Fibroblast of the conjunctiva (primary cell): ENCODE measurements at places on chromosomes 6 and 20.

- DNase-seq = no peak
Measured at GRCh38 chr6:51152594-51152993, 333.9 kb downstream of the TFAP2B start.

- DNase-seq = no peak
Measured at GRCh38 chr20:42258564-42259302, 640.6 kb upstream of the CHD6 start.

DNA sequence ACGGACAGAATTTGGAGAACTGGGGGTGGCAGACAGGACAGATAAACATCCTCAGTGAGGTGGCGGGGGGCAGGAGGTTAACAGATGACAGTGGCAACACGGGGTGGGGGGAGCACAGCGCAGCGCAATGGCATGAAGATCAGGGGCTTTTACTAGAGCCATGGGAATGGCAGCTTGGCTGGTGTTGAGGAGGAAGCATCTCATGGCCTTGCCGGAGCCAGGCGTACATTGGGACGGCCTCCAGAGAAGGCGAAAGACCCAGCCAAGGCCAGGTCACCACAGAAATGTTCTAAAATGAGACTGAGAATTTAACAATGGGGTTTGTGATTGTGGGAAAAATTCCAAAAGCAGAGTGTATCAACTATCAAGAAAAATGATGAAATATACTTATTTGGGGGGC is 173.0 kb downstream of the PRKN start:
- DNase-seq = no peak

- no peak for DNase-seq
Measured at GRCh38 chr6:31710523-31711219, 4.0 kb downstream of the LY6G6F start.

- DNase-seq = no peak
Measured at GRCh38 chr6:32131439-32131948, 1.4 kb upstream of the FKBPL start.

GRCh38 chr6:78570044-78570443 is 297.3 kb upstream of the IRAK1BP1 start:
- no peak for DNase-seq

DNA sequence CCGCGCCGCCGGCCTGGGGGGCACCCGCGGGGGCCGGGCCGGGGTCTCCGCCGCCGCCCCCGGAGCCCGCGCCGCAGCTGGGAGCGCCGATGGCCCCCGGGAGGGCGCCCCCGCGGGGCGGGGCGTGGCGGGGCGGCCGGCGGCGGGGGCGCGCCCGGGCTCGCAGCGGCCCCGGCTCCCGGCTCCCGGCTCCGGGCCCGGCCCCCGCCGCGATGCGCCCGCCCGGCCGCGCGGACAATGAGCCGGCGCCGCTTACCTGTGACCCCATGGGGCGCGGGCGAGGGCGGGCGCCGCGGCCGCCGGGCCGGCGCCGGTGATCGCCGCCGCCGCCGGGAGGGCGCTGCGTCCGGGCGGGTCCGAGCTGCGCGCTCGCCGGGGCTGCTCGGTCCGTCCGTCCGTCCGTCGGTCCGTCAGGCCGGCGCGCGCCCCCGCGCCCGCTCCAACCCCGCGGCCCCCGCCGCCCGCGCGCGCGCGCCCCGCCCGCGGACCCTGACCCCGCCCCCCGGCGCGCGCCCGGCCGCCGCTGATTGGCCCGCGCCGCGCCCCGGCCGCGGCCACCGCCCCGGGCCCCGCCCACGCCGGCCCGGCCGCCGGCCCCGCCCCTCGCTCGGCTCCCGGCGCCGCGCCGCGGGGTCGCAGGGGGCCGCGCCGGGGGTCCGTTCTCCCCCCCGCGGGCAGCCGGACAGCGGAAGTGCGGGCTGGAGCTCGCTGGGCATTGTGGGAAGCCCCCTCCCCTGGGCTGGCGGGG is at the start of gene ZBTB46:
TSS of gene ZBTB46 (minus strand) at position 424 of the 748 bp plus-strand sequence. CDS start 40,507 bp downstream, outside the sequence.
- DNase-seq = no peak

DNA sequence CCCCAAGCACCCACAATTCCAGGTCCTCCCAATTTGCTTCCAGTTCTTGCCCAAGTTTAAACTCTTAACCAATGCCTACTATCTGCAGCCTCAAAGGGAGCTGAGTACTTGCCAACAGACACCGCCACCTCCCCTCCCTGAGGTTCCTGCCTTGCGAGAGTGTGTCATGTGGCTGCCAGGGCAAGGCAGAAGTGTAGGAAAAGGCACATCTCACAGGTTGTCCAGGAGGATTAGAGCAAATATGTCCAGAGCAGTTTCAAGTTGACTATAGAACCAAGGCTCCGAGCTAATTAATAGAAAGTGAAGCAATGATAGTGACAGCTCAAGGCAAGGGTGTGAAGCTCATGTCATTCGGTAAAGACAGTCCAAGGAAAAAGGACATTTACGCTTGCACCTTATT is 127.8 kb downstream of the ATXN1 start:
- DNase-seq = no peak

DNA sequence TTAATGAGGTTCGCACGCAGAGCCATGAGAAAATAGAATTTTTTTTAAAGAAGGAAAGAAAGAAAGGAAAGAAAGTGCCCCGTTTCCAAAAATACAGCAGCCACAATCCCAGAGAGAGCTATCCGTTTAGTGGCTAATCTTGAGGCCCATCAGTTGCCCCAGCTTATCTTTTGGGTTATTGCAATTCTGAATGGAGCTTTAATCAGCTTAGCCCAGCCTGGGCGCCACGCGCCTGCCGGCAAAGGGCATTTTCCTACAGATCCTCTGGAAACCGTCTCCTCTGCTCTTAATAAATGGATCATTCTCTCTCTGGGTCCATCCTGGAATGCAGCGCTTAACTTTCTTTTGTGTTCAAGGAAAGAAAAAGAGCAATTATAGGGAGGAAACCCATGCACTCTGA is 413.3 kb downstream of the MAFB start:
- DNase-seq = no peak

DNA sequence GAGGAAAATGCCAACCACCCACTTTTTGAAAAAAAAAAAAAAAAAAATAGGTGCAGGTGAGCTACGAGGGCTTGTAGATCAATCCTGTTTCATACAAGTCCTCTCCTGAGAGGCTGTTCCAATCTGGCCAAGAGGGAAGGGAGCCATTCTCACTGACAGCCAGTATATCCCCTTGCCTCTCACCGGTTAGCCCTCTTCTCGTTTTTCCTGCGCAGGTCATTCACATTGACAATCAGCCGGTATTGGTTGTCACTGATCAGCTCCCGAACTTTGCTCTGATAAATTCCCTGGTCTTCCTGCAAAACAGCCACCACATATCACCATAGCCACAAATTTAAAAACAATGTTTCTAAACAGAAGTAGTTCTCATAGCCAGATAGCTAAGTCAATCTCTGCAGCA is 1.4 kb downstream of the MCM3 start:
- DNase-seq = no peak

- no peak for DNase-seq
Measured at GRCh38 chr6:64220801-64221200, 585.2 kb downstream of the PHF3 start.

GRCh38 chr6:24145690-24146131 is 19.7 kb downstream of the NRSN1 start:
- DNase-seq = no peak

DNA sequence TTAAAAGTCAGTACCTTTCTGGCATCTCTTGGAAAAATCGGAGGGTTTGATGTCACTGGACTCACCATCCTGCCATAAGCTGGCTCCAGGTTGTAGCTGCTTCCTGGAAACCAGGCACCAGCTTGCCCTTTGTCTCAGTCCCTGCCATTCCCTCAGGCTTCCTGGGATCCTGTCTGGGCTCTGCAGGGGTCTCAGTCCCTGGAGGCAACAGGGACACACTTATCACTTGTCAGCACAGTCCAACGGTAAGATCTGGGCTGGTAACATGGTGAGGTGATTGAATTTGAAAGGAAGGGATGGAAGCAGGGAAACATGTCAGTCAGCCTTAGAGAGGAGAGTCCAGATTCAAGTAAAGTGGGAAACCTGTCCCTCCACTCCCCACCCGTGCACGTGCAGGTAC is 147.6 kb upstream of the ECI2 start:
- DNase-seq = no peak

GRCh38 chr6:140366991-140367390 is 992.5 kb upstream of the CITED2 start:
- no peak for DNase-seq

- no peak for DNase-seq
Measured at GRCh38 chr20:655726-656624, 3.0 kb upstream of the SRXN1 start.

DNA sequence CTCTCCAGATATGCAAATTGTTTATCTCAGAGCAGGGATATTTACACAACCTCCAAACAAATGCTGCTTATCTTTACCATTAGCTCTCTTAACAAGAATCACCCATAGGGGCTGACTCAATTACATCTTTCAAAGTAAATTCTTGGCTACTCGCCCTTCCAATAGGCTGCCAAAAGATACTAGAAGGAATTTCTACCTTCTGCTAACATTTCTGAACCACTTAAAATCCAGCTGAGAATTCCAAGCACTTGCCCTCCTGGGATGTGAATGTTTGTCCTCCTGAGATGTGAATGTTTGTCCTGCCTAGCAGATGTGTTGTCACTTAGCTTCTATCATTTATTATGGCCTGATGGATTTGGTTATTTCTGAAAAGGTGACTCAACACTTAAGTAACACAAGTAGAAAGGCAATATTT is 388.0 kb downstream of the GJA1 start:
- no peak for DNase-seq

DNA sequence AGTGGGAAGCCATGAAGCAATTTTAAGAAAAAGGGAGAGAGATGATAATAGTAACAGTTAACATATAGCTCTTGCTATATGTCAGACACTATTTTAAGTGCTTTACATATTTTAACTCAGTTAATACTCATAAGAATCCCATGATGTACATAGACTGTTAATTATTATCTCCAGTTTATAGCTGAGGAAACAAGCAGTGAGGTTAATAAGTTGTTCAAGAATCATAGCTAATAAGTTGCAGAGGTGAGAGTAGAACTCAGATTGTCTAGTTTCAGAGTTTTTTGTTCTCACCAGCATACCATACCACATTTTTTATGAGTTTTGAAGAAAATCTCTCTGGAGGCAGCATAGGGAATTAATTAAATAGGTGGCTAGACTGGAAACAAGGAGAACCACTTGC is 144.6 kb upstream of the MMS22L start:
- DNase-seq = no peak

DNA sequence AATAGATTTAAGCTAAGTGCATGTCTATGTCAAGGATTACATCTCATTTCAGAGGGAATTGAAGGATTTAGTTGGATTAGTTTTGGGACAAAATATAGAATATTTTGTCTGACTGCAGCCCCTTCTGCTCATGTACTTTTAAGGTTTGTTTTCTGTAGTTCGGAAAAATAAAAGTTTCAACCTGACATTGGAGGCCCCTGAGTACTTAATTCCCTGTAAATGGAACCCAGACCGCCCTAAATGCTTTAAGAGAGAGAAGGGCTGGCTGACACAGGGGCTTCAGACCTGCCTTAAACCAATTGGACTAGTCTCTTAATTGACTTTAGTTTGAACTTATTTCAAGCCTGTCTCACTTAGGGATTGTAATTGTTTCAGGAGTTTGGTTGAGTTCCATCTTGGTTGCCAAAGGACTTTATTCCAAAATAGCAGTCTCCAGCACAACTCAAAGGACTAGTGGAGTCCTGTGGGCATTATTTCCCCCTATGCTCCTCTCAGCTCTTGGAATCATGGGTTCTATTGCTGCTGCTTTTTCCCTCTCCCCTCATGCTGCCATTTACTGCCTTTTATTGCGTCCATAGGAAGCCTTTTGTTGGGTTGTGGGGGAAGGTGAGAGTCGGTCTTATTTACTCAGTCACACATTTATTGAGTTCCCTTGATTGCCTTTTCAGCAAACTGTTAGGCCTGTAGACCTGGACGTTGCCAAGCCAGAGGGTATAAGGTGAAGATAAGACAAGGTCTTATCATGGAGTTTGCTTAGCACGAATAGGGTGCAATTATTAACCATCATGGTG is 14.5 kb downstream of the BRD2 start:
- no peak for DNase-seq

DNA sequence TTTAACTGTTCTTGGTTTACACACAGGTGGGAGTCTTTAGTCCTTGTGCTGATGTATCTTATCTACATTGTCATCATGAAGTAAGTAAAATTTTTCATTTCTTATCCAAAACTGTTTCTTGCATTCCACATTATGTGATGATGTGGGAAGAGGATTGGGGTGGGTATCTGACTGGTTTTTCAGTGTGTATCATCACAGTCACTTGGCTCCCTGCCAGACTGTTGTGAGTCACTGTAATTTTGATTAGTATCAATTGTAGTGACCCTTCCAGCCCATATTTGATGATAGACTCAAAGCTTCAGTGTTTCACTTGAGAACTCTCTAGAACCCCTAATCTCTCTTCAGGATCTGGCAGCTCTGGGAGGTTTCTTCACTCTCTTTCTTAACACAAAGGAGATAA is 84.5 kb upstream of the RIN2 start:
- DNase-seq = no peak

- no peak for DNase-seq
Measured at GRCh38 chr20:10605547-10606195, 68.1 kb downstream of the JAG1 start.

- no peak for DNase-seq
Measured at GRCh38 chr6:819122-819521, 126.2 kb upstream of the EXOC2 start.

DNA sequence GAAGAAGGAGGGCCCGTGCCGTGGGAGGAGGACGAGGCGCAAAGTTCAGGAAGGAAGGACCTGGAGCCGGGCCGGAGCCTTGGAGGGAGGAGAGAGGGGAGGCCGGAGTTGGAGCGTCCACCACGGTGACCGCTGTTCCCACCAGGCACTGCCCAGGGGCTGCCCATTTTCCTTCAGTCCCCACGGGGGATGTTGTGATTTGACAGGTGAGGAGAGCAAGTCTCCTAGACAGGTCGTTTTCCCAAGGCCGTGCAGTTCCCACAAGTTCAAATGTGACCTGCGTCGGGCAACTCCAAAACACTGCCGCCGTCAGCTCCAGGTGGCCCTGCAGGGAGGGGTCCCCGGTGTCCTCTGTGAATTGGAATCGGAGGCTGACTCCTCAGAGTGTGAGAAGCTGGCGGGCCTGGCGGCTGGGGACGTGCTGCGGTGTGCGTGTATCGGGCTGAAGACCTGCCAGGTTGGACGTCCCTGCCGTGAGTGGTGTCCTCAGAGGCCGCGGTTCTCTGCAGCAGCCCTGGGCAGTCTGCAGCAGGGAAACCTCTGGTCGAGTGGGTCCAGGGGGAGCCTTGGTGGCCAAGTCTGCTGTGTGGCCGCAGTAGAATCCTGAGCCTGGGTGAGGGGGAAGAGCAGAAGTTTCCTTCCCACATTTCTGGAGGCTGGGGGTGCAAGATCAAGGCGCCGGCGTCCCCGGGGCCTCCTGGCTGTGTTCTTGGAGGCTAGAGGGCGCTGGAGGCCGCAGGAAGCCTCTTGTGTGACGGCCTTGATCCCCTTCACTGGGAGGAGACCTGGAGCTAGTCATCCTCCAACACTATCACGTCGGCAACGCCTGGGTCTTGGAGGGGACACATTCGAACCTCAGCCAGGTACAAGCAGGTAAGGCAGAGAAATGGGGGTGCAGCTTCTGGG is 115.1 kb upstream of the FRMD1 start:
- DNase-seq = no peak
